EH (cell line): ENCODE measurements at places on chromosomes 1 and 21.
A peak's percentile ranks its signal among the peaks of the same experiment; 100 is the strongest.

DNA sequence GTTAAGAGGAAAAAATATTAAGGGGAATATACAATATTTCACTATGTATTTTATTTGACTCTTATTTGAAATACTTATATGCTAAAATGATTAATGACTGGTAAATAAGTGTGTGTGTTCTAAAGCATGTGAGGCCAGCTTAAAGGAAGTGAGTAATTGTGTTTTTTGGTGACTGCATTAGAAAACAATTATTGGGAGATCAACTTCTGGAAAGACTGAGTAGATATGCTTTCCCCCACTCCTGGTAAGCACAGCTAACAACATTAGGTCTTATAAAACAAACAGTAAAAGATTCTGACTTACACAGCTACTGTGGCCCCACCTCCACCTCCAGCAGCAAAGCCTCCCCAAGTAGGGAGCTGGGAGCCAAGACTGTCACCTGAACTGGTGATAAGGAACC, 403.0 kb downstream of the SRGAP2C start:
- peak; percentile 3 for DNase-seq

GRCh38 chr21:37432710-37433455, 66.3 kb downstream of the DYRK1A start:
- no peak for DNase-seq

DNA sequence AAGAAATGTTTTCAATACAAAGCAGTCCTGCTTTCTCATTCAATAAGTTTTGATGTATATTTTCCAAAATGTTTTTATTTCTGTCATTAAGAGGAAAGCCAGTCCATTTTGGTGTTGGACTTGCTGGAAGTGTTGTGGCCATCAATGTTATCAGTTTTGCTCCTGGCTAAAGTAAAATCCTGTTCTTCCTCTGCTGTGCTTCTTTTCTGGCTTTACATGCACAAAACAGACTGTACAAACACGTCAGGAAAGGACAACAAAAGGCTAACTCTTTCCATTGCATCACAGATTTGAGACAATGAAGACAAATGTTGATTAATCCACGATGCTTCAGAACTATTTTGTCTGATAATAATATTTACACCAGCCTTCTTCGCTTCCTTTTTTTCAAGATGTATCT, 735.4 kb downstream of the LTN1 start:
- DNase-seq, result peak; percentile 12

- no peak for DNase-seq
Measured at GRCh38 chr1:18735224-18735997, 104.8 kb downstream of the PAX7 start.

- peak; percentile 52 for DNase-seq
Measured at GRCh38 chr1:27152004-27152828, 2.7 kb downstream of the SLC9A1 start.

GRCh38 chr1:54355931-54356679, 50.1 kb downstream of the SSBP3 start:
- DNase-seq, result no peak

DNA sequence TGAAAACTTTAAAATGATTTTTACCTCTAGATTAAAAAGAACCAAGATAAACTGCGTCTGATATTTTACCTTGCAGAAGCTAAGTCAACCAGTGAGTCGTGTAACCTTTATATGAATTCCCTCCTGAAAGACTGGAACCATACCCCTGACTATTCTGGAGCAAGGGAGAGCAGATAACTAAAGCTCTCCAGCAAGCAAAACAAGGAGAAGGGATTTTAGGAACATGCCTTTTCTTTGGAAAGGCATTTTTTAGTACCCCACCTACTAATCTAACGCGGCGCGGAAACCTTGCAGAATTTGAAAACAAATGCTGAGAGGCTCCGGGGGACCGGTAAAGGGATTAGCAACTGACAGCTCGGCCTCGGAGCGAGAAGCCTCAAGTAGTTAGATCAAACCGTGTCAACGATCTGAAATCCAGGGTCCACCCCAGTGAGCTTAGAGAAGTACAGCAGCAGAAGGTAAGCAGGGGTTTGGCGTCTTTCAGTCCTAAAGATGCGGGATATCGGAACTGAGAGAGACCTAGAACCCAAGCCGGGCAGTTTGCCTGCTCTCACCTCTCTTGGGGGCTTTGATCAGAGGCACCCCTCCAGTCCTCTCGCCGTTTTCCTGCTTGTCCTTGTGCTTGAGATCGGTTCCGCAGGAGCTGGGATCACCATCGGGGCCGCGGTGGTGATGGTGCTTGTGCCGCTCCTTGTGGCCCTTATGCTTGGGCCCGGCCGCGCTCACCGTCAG, 954 bp downstream of the RSBN1 start:
- DNase-seq, result peak; percentile 31

- DNase-seq, result peak; percentile 68
Measured at GRCh38 chr1:24199291-24199900, 12.3 kb upstream of the IFNLR1 start.

GRCh38 chr1:204846546-204846945, 24.1 kb upstream of the NFASC start:
- no peak for DNase-seq
